Activated T-cell treated with anti-CD3 and anti-CD28 coated beads for 48 hours (primary cell): ENCODE measurements at places on chromosomes 3 and 15.

- DNase-seq = no peak
These were observed 131.1 kb downstream of the ROBO2 start for GRCh38 chr3:77171026-77171425.

GRCh38 chr15:31021067-31021665, 29.7 kb upstream of the MTMR10 start:
- DNase-seq = no peak

GRCh38 chr3:39752019-39752637, 57.3 kb upstream of the MYRIP start:
- no peak for DNase-seq

- no peak for DNase-seq
These were observed 51.0 kb downstream of the NKIRAS1 start for GRCh38 chr3:23865595-23866396.

DNA sequence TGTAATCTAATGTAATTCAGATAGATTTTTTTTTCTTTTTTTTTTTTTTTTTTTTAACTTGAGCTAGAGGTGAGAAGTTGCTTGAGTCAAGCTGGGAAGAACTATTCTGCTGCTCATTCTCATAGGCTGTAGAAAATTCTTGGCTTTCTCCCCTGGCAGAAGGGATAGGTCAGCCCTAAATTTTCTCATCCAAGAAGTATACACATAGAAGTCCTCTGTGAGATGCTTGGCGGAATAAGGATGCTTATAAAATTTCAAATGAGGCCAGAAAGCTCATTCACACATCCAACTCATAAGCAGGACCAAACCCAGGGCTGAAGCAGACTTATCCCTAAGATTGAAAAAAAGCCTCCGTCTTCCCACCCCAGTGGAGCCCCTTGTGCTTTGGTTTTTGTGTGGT, 572.5 kb downstream of the SQOR start:
- DNase-seq = no peak

DNA sequence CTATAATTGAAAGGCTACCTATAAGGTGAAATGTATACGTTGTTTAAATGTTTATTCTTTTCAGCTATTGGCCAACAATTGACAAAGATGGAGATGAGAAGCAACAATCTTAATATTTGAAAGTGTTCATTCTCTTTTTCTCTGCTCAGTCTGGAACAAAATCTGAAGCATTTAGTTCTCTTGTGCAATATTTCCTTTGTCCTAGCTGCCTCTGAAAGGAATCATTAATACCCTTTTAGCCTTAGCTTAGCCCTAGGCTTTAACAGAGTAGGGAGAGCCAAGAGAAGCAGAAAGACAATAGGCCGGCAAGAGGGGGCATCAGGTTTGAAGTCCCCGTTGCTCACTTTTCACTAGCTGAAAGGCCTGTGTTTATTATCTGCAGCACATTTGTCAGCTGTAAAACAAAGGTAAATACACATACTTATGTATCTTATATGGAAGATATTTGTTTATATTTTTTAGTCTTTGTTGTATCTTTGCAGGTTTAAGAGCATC, 422.5 kb upstream of the SEMA6D start:
- DNase-seq = no peak
